ENCODE measurements at places on chromosomes 7 and 10.

- DNase-seq = no peak
These were observed 95.4 kb downstream of the HIF1AN start for GRCh38 chr10:100631192-100631591.

GRCh38 chr10:75730847-75731246, 299.4 kb downstream of the LRMDA start:
- no peak for DNase-seq

DNA sequence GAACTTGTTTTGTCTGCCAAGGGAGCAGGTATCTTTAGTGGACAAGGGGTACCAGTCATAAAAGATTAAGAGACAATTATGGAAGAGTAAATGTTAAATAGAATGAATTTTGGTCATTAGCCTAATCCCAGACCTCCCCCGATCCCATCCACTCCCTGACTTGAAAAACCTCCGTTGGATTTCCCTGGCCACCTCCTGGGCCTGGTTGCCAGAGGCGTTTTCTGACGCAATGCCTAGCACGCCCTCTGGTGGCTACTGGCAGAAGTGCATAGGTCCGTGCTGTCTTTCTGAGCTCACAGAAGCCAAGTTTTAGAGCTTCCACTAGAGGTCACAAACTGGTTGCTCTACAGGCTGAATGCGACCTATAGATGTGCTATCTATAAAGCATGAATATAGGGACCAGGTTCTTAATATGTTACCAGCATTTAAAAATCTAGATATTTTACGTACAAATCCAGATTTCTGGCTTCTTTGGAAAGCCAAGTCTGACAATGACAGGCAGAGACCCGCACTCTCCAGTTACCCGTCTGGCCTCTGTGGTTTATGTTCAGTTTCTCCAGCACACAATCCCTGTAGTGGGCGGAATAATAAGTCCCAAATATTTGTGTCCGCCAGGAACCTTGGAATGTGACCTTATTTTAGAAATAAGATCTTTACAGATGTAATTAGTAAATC, 39.8 kb downstream of the SPOCK2 start:
- peak; percentile 94 for DNase-seq

- DNase-seq = no peak
These were observed 22.1 kb downstream of the ANTXRL start for GRCh38 chr10:46308666-46309450.

DNA sequence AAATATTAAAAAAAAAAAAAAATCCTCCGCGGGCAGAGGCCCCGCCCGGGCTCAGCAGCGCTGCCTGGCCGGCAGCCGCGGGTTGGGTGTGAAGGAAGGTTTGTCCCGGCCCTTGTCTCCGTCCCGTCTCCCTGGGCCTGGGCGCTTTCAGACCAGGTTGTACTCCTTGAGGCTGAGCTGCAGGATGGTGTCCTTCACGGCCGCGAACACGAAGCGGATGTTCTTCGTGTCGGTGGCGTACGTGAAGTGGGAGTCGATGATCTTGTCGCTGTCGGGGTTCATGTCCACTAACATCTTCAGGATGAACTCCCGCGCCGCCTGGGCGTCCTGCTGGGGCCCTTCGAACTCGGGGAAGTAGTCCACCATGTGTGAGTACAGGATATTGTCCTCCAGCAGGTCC, 123.7 kb upstream of the KCTD7 start:
- DNase-seq = no peak

- no peak for DNase-seq
These were observed 36.8 kb upstream of the NUB1 start for GRCh38 chr7:151304856-151305255.

GRCh38 chr7:51246258-51247245, 70.1 kb downstream of the COBL start:
- DNase-seq = no peak

DNA sequence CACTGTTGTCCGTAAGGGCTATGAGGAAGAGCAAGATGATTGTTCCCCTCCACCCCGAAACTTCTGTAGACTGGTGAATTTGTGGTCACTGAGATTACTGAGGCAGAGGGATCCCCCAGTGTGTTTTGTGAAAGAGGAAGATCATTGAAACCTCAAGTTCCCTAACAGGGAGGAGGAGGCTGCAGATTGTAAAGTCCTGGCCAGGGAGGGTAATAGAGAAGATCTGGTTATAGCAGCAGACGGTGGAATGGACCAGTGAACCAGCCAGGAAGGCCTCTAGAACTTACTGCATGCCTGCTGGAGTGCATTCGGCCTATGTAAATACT, 31.1 kb downstream of the LMTK2 start:
- no peak for DNase-seq

DNA sequence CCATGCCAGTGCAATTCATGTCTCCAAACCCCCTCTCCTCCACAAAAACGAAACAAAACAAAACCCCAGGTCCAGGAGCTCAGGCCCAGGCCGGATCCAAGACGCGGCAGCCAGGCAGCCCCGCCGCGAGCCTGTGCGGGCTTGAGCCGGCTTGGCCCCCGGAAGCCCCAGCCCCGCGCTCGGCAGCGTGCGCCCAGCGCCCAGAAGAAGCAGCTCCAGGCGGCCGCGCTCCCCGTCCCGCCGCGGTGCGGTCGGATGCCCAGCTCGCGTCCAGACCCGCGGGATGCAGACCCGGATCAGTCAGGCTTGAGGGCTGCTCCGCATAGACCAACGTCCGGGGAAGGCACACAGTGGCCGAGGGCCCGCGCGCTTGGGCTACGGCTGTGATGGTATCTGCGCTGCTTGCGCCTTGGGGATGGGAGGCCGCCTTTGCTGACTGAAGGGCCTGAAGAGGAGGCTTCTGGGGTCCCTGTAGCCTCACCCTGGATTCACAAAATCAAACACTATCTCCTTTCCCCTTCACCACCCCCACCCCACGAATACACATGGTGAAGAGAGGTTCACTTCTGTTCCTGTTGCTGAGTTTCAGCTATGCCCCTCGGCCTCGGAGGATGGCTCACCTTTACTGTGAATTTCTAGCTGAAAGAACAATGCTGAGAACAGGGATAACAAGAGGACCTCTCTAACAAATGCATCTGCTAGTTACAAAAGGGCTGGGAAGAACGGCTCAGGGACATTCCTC, 79.9 kb upstream of the EN2 start:
- DNase-seq = no peak

- no peak for DNase-seq
These were observed 267.0 kb downstream of the PLXNA4 start for GRCh38 chr7:132309102-132309805.

GRCh38 chr7:37180828-37181549, 267.7 kb downstream of the ELMO1 start:
- no peak for DNase-seq

- no peak for DNase-seq
These were observed 1221.8 kb downstream of the TYW1 start for GRCh38 chr7:68218461-68218860.

DNA sequence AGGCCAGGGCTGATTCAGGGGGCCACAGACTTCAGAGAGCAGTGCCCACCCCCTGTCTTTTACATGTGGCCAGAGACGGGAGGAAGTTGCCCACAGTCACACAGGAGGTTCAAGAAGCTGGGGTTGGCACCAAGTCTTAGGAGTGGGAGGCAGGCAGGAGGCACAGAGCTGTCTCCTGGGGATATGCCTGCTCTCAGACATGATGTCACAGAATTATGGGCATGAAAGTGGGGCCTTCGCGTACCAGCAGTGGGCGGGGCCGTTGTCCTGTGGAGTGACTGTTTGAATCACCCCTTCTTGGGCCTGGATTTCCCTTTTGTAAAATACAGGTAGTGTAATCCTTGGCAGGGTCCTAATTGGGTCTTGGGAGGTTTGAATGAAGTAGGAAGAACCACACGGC, 81.2 kb upstream of the PPIF start:
- no peak for DNase-seq

GRCh38 chr7:51354897-51355296, 38.3 kb upstream of the COBL start:
- no peak for DNase-seq

- no peak for DNase-seq
These were observed at the start of gene FLNC for GRCh38 chr7:128830231-128831177. Gene FLNC (plus strand): TSS chr7:128830406. CDS start chr7:128830638, 232 bp downstream.

- no peak for DNase-seq
These were observed 19.6 kb downstream of the PCLO start for GRCh38 chr7:83143107-83143506.
